RWPE2 (cell line): ENCODE measurements at places on chromosomes 5 and 9.
A peak's percentile ranks its signal among the peaks of the same experiment; 100 is the strongest.

DNA sequence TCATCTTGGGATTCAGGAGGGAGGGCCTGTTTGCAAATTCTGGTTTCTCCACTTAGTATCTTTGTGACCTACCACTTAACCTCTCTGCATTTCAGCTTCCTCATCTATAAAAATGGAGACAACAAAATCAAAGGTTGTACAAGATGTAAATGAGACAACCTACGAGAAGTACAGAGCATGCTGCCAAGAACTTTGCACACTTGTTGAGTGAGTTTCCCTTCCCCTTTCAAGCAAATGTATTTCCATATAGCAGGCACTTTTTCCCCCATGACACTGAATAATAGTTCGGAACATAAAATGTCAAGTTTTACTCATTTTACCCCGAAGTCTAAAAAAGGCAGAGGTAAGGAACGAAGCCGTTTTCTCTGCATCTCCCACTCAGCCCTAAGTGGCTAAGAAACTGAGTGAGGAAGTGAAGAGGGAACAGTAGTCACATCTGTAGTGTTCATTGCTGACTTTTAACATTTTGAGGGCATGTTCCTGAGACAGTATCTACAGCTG is 159.0 kb downstream of the TLE1 start:
- H3K4me3 ChIP-seq = no peak overlapping the region
- no peak for DNase-seq
- H3K27ac ChIP-seq = peak overlapping the region; percentile 25
- H3K4me1 ChIP-seq = peaks cover 29% of the 10 kb centered on the region

- no peaks in the 10 kb centered on the region for H3K4me1 ChIP-seq
- H3K27me3 ChIP-seq = no peaks in the 10 kb centered on the region
- H3K4me3 ChIP-seq = no peak overlapping the region
- peaks cover 96% of the 10 kb centered on the region for H3K36me3 ChIP-seq
- DNase-seq = no peak
Measured at GRCh38 chr9:97666907-97667686, 30.0 kb downstream of the XPA start.

DNA sequence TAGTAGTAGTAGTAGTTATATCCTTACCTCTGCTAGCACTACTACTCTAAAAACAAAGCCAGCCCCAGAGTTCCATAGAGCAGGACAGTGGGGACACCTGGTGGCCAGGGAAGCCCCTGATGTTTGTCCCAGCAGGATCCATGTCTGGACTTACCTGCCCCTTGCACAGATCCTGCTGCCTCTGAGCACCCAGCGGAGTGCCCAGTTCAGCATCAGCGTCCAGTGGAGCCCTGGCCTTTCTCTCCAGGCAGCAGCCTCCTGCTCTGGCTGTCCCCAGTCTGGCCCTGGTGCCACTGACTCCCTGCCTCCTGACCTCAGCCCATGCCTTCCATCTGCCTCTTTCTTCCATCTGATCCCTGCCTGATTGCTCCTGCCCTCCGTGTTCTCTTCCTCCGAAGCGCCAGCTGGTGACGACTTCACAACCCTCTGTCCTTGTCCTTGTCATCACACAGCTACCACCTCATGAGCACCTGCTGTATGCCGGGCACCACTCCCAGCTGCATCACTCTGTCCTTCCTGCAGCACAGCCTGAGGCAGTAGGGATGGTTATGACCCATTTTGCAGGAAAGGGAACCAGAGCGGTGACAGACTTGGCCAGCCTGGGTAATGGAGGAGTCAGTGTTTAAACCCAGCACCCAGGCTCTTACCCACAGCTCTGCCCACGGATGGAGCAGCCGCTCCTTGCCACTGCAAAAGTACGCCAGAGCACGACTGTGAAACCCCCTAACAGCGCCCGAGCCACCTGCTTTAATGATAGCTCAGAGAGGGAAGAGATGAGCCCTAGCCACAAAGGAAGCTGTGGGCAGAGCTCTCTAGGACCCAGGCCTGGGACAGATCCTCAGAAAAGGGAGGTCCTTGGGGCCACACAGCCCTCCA is 11.5 kb downstream of the SARDH start:
- H3K36me3 ChIP-seq = no peaks in the 10 kb centered on the region
- no peak overlapping the region for H3K4me3 ChIP-seq
- H3K27me3 ChIP-seq = peaks cover 3% of the 10 kb centered on the region

GRCh38 chr5:54388409-54388808 is 67.1 kb upstream of the HSPB3 start:
- DNase-seq = no peak
- no peaks in the 10 kb centered on the region for H3K27me3 ChIP-seq
- no peak overlapping the region for H3K27ac ChIP-seq
- peaks cover 10% of the 10 kb centered on the region for H3K4me1 ChIP-seq
- no peaks in the 10 kb centered on the region for H3K36me3 ChIP-seq
- no peak overlapping the region for H3K4me3 ChIP-seq

GRCh38 chr9:110016340-110016739 is 191.6 kb downstream of the C9orf152 start:
- H3K27me3 ChIP-seq = no peaks in the 10 kb centered on the region
- H3K4me3 ChIP-seq = no peak overlapping the region
- H3K4me1 ChIP-seq = peaks cover 29% of the 10 kb centered on the region
- no peak for DNase-seq
- peak overlapping the region; percentile 93 for H3K27ac ChIP-seq

GRCh38 chr5:76811214-76811613 is 7.6 kb upstream of the F2RL1 start:
- peaks cover 43% of the 10 kb centered on the region for H3K4me1 ChIP-seq
- H3K27ac ChIP-seq = peak overlapping the region; percentile 72
- no peak overlapping the region for H3K4me3 ChIP-seq

DNA sequence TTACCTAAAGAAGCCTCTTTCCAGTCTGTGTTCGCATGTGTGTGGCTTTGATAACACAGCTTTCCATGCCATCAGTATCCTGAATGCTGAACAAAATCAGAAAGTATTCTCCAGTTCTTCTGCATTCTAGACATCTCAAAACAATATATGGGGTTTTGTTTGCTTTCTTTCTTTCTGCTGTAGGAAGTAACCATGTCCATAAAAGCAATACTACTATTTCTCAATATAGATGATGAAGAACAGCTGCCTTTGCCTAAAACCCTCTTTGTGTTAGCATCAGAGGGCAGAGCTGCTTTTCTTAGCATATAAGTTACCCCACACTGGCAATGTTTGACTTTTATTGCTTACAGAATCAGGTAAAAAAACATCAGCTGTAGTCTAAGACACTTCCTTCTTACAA is 963.6 kb downstream of the CDH12 start:
- H3K27me3 ChIP-seq = peaks cover 22% of the 10 kb centered on the region
- no peak overlapping the region for H3K4me3 ChIP-seq
- DNase-seq = no peak

DNA sequence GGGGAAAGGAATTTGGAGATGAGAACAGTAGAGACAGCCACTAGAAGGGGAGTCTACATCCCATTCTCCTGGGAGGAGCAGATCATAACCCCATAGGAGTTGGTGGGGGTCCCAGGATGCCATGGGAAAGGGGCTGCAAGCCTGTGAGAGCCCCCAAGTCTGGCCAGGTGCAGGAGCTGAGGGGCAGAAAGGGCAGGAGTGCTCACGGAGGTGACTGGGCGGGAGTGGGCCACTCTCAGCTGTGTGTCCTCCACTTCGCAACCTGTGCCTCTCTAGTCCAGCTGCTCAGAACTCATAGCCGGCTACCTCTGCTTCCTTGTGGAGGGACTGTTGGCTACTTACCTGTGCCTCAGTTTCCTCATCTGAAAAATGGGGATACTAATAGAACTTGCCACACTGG is 263.9 kb downstream of the FSTL4 start:
- H3K4me3 ChIP-seq = no peak overlapping the region
- DNase-seq = no peak
- no peaks in the 10 kb centered on the region for H3K27me3 ChIP-seq
- no peaks in the 10 kb centered on the region for H3K4me1 ChIP-seq
- H3K36me3 ChIP-seq = no peaks in the 10 kb centered on the region
- no peak overlapping the region for H3K27ac ChIP-seq

- no peaks in the 10 kb centered on the region for H3K27me3 ChIP-seq
- no peaks in the 10 kb centered on the region for H3K4me1 ChIP-seq
- no peaks in the 10 kb centered on the region for H3K36me3 ChIP-seq
Measured at GRCh38 chr5:138263581-138263980, 10.8 kb downstream of the GFRA3 start.

DNA sequence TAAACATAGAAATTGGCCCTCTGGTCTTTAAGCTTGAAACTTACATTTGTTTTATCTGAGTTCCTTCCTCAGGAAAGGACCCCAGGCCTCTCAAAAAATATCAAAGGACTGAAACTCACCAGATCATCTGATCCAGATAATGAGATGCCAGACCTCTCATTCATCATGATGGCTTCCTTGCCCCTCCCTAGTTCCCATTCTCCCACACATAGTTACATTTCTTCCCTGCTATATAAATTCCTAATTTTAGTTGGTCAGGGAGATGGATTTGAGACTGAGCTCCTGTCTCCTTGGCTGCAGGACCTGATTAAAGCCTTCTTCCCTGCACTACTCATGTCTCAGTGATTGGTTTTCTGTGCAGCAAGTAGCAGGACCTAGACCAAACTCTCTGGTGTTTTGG is 119.4 kb upstream of the SPIN1 start:
- no peaks in the 10 kb centered on the region for H3K36me3 ChIP-seq
- H3K4me1 ChIP-seq = peaks cover 19% of the 10 kb centered on the region
- no peaks in the 10 kb centered on the region for H3K27me3 ChIP-seq
- no peak overlapping the region for H3K4me3 ChIP-seq
- DNase-seq = no peak

- no peaks in the 10 kb centered on the region for H3K4me1 ChIP-seq
- H3K27me3 ChIP-seq = no peaks in the 10 kb centered on the region
- no peak for DNase-seq
- no peak overlapping the region for H3K27ac ChIP-seq
- H3K36me3 ChIP-seq = no peaks in the 10 kb centered on the region
Measured at GRCh38 chr5:145743396-145744061, 91.6 kb downstream of the PRELID2 start.

DNA sequence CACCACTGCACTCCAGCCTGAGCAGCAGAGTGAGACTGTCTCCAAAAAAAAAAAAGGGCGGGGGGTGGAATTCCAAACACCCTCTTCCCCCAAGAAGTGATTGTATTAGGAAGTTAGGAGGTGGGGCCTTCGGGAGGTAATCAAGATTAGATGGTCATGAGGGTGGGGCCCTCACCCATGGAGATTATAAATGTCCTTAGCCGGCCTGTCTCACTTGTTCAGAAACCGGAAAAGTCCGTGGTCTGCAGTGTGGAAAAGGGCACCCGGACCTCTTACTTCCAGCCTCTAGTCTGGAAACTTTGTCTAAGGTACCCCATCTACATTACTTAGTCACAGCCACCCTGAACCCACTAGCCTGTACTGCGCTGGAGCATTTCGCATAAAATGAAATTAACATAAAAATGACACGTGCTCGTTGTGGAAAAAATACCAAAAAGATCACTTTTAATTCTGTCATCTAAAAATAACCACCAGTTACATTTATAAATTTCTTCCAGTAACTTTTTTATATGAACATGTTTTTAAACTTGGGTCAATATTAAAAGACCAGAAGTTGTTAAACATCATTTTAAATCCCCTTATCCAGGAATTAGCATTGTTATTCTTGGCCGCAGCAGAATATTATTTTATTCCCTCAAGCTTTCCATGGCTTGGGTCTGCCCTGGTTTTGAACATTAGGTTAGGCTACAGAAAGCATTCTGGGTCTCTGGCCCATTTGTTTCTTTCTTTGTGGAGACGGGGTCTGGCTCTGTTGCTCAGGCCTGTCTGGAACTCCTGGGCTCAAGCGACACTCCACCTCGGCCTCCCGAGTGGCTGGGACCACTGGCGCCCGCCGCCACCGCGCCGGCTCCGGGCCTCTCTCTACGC is 1.2 kb upstream of the CKS2 start:
- H3K4me3 ChIP-seq = peak overlapping the region; percentile 77
- peaks cover 10% of the 10 kb centered on the region for H3K4me1 ChIP-seq
- no peak for DNase-seq
- H3K36me3 ChIP-seq = peaks cover 29% of the 10 kb centered on the region

- H3K36me3 ChIP-seq = no peaks in the 10 kb centered on the region
- no peaks in the 10 kb centered on the region for H3K27me3 ChIP-seq
- no peaks in the 10 kb centered on the region for H3K4me1 ChIP-seq
- no peak for DNase-seq
Measured at GRCh38 chr5:149419859-149420544, 40.9 kb upstream of the IL17B start.

GRCh38 chr9:129435291-129435690 is 185.6 kb downstream of the C9orf50 start:
- no peak overlapping the region for H3K27ac ChIP-seq
- H3K36me3 ChIP-seq = no peaks in the 10 kb centered on the region
- DNase-seq = no peak
- H3K27me3 ChIP-seq = peaks cover 34% of the 10 kb centered on the region

GRCh38 chr5:56409331-56410190 is 176.4 kb upstream of the ANKRD55 start:
- H3K27ac ChIP-seq = peak overlapping the region; percentile 2
- H3K4me1 ChIP-seq = peaks cover 7% of the 10 kb centered on the region
- no peaks in the 10 kb centered on the region for H3K27me3 ChIP-seq
- no peak for DNase-seq
- no peaks in the 10 kb centered on the region for H3K36me3 ChIP-seq
- no peak overlapping the region for H3K4me3 ChIP-seq

DNA sequence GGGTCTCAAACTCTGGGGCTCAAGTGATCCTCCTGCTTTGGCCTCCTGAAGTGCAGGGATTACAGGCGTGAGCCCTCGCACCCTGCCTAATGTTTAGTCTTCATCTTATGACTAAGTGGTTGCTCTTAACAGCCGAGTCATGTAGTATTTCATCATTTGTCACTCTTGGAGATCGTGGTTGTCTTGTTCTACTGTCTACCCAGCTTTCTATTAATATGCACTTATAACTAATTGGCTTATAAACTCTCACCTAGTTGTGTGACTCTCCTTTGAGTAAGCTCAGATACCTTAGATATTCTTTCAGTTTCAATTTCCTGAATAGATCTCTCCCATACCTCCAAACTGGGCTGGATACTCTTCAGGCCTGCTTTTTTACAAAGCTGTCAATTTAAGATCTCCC is 19.9 kb downstream of the SLC44A1 start:
- H3K27ac ChIP-seq = no peak overlapping the region
- no peak for DNase-seq
- no peak overlapping the region for H3K4me3 ChIP-seq
- no peaks in the 10 kb centered on the region for H3K4me1 ChIP-seq
- H3K36me3 ChIP-seq = no peaks in the 10 kb centered on the region

- no peaks in the 10 kb centered on the region for H3K36me3 ChIP-seq
- H3K4me1 ChIP-seq = no peaks in the 10 kb centered on the region
- H3K27me3 ChIP-seq = peaks cover 70% of the 10 kb centered on the region
- DNase-seq = peak; percentile 69
- peak within 1 kb of the TSS; percentile 4 for H3K4me3 ChIP-seq
Measured at GRCh38 chr5:175444060-175444904, at the start of gene DRD1. Gene DRD1 (minus strand): TSS chr5:175444182. CDS start chr5:175443099, 1,083 bp downstream.
